AG09319 (cell line): ENCODE measurements at places on chromosomes 2 and 18.

GRCh38 chr2:231170055-231170454 lies 28.4 kb upstream of the ARMC9 start:
- DNase-seq: peak; percentile 83

DNA sequence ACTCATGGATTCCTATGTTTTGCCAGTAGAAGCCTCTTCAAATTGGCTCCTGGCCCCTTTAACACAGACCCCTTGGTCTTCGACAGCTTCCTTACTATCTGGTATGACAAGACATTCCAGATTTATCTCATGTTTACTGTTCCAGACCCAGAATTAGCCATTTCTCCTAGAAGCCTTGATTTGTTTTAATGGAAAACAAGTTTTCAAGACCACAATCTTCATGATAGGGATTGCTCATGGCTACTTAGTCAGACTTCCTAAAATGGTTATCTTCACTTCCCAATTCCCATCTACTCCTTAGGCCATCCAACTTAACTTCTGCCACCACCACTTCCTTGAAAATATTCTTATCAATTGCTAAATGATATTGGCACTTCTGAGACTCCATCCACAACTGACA lies 63.2 kb downstream of the TTC32 start:
- no peak for DNase-seq

DNA sequence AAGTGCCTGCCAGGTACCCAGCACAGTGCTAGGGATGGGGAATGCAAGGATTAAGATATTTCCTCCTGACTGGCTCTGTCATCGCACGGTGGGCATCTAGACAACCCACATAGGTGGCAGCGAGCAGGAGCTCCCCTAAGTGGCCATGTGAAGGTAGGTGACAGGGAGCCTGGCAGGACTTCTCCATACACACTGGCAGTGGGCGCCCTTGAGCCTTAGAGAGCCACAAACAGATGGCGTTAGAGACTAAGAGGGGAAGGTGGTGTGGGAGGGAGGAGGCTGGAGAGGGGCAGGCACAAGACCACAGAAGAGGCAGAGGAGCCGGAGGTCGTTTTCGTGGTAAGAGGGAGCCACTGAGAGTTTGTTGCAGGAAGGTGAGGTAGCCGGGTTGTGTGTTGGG lies 15.2 kb downstream of the PRELID3A start:
- DNase-seq: no peak

GRCh38 chr2:113039158-113039557 lies 13.5 kb downstream of the IL36B start:
- no peak for DNase-seq

DNA sequence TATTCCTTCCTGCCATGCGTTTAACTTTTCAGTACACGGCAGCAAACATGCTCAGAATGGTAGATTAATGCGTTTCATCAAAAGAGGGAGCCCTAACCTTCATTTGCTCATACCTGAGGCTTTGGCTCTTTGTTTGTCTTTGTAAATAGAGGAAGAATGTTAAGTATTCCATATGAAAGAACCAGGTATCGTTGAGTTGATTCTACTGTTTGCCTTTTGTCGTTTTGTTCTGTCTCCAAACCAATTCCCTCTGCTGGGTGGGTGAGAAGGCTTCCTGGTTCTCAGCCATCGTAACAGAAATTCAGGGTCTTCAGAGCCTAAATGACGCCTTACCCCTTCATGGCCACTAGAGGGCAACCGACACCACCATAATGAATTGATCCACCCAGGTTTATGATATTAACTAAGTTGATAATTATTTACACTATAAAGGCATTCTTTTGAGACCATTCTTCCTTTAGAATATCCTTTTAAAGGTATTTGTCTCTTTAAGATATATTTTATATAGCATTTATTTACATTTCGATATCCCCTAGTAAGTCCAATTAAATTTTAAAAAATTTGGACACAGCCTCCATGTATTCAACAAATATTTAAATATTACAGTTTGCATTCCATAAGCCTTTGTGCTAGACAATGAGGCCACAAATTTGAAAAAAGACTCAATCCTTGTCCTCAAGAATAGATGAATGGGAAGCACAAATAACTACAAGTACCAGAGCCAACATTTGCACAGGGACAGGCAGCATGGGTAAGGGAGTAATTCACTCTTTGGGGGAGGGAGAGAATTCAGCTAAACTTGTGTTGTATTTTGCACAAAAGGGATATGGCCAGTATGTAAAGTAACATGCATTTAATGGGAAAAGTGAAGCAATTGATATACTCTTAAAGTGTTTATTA lies 48.1 kb downstream of the TIMM21 start:
- no peak for DNase-seq

- no peak for DNase-seq
Observed at GRCh38 chr2:18356676-18357075, 203.8 kb downstream of the RDH14 start.

- DNase-seq: no peak
Observed at GRCh38 chr2:240775905-240776304, 44.1 kb downstream of the KIF1A start.

- no peak for DNase-seq
Observed at GRCh38 chr2:86518481-86518880, 44.8 kb downstream of the CHMP3 start.

DNA sequence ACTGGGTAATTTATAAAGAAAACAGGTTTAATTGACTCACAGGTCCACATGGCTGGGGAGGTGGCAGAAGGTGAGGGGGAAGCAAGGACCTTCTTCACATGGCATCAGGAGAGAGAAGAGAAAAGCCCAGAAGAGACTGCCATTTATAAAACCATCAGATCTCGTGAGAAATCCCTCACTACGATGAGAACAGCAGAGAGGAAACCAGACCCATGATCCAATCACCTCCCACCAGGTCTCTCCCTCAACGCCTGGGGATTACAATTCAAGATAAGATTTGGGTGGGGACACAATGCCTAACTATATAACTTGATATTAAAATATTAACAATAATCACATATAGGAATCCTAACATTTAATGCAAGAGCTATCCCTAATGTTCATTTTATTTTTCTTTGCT lies 31.8 kb downstream of the MEMO1 start:
- DNase-seq: no peak

GRCh38 chr18:58567453-58568196 lies 61.3 kb downstream of the ALPK2 start:
- DNase-seq: peak; percentile 93

GRCh38 chr2:37720533-37721200 lies 49.2 kb upstream of the CDC42EP3 start:
- DNase-seq: peak; percentile 77

- no peak for DNase-seq
Observed at GRCh38 chr2:239946562-239946863, 78.6 kb downstream of the NDUFA10 start.

- no peak for DNase-seq
Observed at GRCh38 chr18:12531749-12532148, 124.0 kb downstream of the PRELID3A start.

- no peak for DNase-seq
Observed at GRCh38 chr2:216343221-216343980, 28.9 kb downstream of the MARCHF4 start.

DNA sequence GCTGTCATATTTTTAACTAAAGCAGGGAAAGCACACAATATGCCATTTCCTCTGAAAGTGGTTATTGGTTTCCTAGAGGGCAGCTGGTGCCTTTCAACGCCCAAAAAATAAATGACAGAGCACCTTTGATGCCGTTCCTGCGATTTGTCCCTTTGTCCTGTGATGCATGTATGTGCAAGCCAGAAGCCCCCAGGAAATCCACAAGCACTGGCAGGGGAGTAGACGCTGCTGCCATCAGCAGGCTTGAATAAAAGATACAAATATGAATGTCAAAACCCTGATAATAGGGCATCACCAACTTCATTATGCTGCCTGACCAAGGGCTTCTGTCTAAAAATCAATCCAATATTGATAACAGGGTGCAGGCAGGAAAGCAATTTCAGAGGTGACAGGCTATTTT lies 246.1 kb downstream of the FBXO15 start:
- DNase-seq: no peak

DNA sequence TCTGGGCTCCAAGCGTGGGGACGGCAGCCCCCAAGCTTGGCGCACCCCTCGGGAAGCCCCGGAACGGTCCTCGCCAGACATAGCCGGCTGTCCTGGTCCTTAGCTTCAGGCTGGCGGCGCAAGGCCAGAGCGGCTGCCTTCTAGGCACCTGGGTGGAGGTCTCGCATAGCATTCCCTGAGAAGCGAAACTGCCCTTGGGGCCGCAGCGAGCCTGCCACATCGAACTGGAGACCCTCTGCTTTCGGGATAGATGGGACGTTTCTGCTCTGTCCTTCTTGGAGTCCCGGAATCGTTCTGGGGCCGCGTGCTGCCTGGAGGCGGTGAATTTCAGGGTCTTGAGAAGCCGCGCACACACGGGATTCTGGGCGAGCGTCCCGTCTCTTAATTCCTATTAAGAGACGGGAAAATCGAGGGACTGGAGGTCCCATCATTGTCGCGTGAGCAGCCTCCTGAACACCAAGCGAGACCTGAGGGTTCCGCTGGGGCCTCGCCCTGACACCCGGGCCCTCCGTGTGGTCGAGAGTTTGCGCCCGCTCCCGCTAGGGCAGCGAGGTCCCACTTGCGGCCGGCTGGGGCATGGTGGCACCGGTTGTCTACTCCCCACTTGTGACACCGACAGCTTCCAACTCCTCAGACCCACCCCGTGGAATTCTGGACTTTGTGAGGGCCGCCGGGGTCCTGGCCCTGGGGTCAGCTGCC lies 9.7 kb upstream of the EN1 start:
- DNase-seq: no peak

- DNase-seq: no peak
Observed at GRCh38 chr2:165793779-165794535, at the start of gene GALNT3. GALNT3 (minus strand) TSS chr2:165794247; CDS start chr2:165770700, 23,547 bp downstream.

GRCh38 chr2:173136067-173136466 lies 60.4 kb downstream of the MAP3K20 start:
- DNase-seq: no peak
